Foreskin keratinocyte (primary cell): ENCODE measurements at places on chromosomes 2 and 18. TPM values are rescaled to one million over a fixed set of nuclear protein-coding genes. Genes with fewer than 3 reads are reported as not detected.

Gene FRZB
- not detected in 2 replicates for total RNA-seq

Gene SLC19A3
- total RNA-seq: 0.14 and 0.21 TPM in 2 replicates

Gene HOXD8
- 6.5 and 10.8 TPM in 2 replicates for total RNA-seq

Gene SALL3
- not detected in 2 replicates for total RNA-seq

Gene CHN1
- 0.42 and 0.75 TPM in 2 replicates for total RNA-seq

Gene CRYGC
- total RNA-seq: not detected in 2 replicates

Gene LONRF2
- total RNA-seq: not detected in 2 replicates

Gene NYAP2
- total RNA-seq: not detected in 2 replicates

Gene DOK6
- total RNA-seq: not detected in 2 replicates

Gene SERPINB10
- total RNA-seq: 0.07 and 2.3 TPM in 2 replicates

Gene CDK5R2
- not detected in 2 replicates for total RNA-seq

Gene COL4A4
- total RNA-seq: 0.49 and 1.5 TPM in 2 replicates

Gene RAB27B
- 2.4 and 4.3 TPM in 2 replicates for total RNA-seq

Gene PPIL3
- total RNA-seq: 27.4 and 29.0 TPM in 2 replicates

Gene TNFRSF11A
- total RNA-seq: 0.63 and 1.1 TPM in 2 replicates

Gene CCDC68
- total RNA-seq: 3.9 and 4.0 TPM in 2 replicates

DNA sequence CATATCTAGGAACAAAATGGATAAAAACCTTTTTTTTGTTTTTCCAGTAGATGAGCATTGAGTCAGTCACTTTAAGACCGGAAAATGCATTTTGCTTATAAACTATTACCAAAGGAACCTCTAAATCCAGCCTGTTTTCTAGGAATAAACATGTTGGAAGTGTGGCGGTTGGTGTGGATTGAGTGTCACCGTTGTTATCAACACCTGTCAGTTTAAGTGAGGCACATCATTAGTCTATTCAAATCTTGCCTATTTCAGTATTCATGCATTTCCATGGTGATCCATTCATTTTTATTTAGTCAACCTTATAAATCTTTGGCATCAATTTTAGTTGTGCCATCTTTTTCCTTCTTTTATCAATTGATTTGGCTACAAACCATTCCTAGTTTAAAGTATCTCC is 3.3 kb downstream of the KLHL29 start:
- DNase-seq: no peak

DNA sequence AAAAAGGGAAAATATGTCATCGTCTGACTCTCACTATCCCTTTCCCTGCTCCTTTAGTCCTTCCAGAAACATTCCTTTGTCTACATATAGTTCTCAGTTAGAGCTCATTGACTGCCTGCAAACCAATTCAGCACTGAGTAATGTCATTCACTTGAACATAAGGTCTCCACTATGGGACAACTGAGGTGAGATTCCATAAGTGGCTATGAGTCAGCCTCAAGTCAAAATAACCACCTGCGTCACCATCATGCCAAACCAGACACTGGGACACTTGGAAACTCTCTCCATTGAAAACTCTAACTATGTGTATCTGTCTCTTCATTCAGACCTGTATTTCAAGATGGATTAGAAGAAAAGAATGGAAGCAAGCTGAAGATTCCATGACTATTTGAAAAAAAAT is 878.0 kb upstream of the PIK3C3 start:
- peak; percentile 40 for DNase-seq

- no peak for DNase-seq
Measured at GRCh38 chr2:209993968-209994367, 8.5 kb upstream of the RPE start.

- no peak for DNase-seq
Measured at GRCh38 chr18:48749768-48750167, 201.0 kb downstream of the SMAD7 start.

GRCh38 chr18:45835057-45835636 is 9.7 kb downstream of the SIGLEC15 start:
- no peak for DNase-seq

GRCh38 chr2:158756331-158756730 is 38.8 kb upstream of the DAPL1 start:
- peak; percentile 35 for DNase-seq

- no peak for DNase-seq
Measured at GRCh38 chr2:229731916-229732315, 17.6 kb upstream of the DNER start.

GRCh38 chr2:45404807-45405297 is 206.2 kb downstream of the SRBD1 start:
- no peak for DNase-seq

DNA sequence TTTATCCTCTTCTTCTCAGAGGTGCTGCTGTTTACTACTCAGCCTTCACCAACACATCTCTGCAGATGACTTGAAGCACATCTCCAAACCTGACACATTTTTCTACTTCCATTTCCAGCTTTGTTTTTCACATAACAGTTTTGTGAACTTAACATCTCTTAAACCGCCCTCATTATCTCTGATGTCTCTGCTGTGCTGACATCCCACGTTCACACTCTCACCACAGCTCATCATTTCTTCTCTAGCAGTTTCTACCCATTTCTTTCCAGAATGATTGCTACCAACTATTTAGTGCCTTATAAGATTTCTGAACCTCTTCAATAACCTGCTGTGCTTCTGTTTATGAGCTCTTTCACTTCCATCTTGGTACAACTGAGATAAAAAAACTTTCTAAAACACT is 238.0 kb downstream of the PTPRM start:
- DNase-seq: no peak

GRCh38 chr2:191910518-191910917 is 63.6 kb upstream of the CAVIN2 start:
- peak; percentile 48 for DNase-seq

GRCh38 chr2:181420259-181421130 is 36.7 kb upstream of the ITGA4 start:
- DNase-seq: no peak

DNA sequence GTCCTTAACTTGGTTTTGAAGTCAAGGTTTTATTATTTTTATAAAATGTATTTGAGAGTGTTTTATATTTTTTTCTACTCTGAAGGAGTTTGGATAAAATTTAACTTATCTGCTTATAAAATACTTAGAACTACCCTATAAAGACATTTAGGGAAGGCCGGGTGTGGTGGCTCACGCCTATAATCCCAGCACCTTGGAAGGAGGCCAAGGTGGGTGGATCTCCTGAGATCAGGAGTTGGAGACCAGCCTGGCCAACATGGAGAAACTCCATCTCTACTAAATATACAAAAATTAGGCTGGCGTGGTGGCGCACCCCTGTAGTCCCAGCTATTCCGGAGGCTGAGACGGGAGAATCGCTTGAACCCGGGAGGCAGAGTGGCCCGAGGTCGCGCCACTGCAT is 486.4 kb downstream of the DSC3 start:
- no peak for DNase-seq

GRCh38 chr2:173175222-173175621 is 99.6 kb downstream of the MAP3K20 start:
- no peak for DNase-seq

GRCh38 chr2:191311627-191312026 is 66.4 kb downstream of the MYO1B start:
- peak; percentile 89 for DNase-seq

DNA sequence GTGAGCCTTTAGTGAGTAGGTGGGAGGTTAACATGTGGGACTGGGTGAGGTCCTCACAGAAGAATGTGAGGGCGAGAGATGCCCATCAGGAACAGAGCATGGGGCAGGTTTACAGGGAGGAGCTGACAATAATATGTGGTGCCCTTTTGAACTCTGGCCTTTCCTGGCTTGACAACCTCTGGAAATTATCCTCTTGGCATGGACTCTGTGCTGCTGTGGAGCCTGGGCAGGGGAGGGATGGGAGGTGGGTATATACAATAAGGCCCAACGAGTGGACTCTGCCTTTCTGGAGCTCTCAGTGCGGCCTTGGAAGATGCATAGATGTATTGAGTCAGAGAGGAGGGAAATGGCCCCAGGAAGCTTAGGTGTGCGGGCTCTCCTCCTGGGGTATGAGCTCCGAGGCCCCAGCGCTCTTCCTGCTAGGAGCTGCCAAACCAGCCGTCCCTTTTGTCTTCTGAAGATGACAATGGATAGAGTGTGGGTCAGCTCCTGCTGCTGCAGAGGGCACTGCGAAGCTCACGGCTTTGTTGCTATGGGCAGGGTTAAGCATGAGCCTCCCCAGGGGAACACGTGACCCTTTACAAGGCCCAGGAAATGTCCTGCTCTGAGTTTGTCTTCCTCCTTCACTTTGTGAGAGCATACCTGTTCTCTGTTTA is 8.7 kb upstream of the PSD4 start:
- no peak for DNase-seq

GRCh38 chr2:151552287-151552686 is 142.6 kb downstream of the RIF1 start:
- DNase-seq: no peak

- DNase-seq: no peak
Measured at GRCh38 chr2:30206461-30207430, 24.6 kb upstream of the LBH start.

GRCh38 chr2:235570966-235571692 is 77.3 kb downstream of the AGAP1 start:
- no peak for DNase-seq

DNA sequence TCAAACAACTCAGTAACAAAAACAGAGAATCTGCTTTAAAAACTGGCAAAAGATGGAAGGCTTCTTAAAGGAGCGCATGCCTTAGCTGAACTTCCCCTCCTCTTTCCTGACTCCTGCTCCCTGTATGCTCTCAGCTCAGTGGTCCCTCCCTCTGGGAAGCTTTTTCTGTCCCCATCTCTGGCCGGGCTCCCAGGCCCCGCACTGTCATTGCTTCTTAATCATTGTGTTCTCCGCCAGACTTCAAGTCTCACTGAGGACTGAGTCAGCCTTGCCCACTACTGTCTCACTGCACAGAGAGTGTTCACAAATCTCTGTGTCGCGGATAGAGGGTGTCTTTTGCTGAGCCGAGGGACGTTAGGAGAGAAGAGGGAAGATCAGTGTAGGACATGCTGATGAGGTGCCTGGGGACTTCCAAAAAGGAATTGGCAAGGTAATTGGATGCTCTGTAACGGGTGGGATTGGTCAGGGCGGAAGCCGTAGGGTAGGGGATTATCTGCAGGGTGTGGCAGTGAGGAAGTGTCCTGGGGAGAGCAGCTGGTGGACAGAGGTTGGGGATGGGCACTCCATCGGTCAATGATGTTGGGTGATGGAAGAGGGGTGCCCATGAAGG is 16.2 kb downstream of the TOGARAM2 start:
- DNase-seq: no peak

DNA sequence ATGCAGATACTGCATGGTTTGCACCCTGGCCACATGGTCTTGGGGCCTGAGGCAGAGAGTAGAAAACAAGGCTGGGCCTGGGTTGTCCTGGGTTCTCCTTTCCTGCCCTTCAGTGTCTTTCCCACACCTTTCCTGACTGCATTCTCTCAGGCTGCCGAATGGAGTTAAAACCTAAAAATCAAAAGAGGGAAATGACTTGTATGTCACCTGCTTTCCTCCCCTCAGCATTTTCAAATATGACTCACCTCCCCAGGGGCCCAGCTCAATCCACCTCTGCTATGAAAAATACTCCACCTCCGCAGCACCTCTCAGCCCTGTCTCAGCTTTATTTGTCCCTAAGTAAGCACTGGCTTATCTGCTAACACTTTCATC is 457.8 kb upstream of the MEX3C start:
- no peak for DNase-seq

GRCh38 chr2:53379547-53379946 is 388.1 kb upstream of the CHAC2 start:
- no peak for DNase-seq

DNA sequence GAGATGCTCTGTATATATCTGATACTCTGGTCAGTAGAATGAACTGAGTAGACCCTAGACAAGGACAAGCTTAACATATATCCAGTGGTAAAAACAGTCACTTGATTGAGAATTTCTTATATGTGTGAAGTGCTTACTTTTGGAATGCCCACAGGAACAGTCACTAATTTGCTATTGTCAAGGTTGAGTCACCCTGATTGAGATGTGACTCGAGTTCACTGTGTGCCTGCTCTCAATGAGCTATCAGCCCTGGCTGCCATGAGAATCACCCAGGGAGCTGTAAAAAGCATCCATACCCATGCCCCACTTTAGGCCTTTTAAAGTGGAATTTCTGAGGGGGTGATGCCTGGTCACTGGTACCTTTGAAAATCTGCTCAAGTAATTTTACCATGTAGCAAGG is 283.7 kb downstream of the SUCLG1 start:
- no peak for DNase-seq

DNA sequence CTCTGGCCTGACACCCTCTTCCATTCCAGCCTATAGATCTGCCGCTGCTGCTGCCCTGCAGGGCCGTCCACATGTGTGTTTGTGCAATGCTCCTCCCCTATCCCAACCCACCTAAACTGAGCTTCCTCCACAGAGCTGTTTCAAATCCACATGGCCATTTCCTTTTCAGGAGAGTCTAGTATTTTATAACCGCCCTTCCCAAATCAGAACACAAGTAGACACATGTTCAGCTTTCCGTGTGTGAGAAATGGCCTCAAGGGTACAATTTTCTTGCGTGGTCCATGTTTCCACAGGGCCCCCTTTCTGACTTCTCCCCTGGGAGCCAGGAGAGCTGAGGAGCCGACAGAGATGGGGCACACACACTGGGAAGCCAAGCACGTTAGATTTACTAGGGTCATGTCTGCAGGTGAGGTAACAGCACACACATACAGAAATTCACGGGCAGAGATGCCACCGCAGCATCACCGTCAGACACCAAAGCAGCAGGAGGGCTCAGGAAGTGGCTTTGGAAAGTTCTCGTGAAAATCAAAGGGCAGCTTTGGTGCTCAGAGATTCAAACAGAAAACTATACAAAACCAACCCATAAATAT is 102.9 kb upstream of the TGFA start:
- no peak for DNase-seq

DNA sequence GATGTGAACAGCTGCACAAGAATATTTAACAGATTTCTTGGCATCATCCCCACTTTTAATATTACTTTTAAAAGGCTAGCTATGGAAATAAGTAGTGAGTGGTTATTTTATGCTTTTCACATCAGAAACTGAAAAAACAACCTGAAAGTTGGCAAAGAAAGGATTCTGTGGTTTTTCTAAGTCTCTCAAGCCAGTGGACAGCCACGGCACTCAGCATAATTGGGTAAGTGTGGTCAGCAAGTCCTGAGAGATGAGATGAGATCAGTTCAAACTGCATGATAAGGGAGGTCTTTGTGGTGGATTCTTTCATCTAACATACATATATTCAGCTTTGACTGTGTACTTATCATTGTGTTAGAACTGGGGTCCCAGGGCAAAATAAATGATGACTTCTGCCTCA is 105.2 kb downstream of the LYPD6B start:
- no peak for DNase-seq
